DMS79 (cell line): ENCODE measurements at places on chromosomes 3 and 15.

GRCh38 chr15:23750179-23750578 lies 63.1 kb upstream of the NDN start:
- no peak for DNase-seq

GRCh38 chr15:68145706-68146105 lies 59.4 kb downstream of the CALML4 start:
- no peak for DNase-seq

GRCh38 chr3:112348943-112349342 lies 16.0 kb downstream of the CD200 start:
- DNase-seq, result no peak

DNA sequence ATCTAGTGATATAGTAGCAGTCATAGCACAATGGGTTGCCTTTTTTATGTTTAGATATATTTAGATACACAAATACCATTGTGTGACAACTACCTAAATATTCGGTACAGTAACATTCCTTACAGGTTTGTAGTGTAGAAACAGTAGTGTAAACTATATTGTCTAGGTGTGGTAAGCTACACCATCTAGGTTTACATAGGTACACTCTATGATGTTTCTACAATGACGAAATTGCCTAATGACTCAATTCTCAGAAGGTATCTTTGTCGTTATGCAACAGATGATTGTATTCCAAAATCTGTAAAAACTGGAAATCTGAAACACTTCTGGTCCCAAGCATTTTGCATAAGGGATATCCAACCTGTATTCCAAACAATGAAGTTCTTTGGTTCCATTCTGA lies 24.3 kb downstream of the PLOD2 start:
- DNase-seq, result no peak

GRCh38 chr3:15505479-15506165 lies 15.9 kb downstream of the COLQ start:
- no peak for DNase-seq

GRCh38 chr15:65404186-65404872 lies 18.4 kb downstream of the IGDCC4 start:
- DNase-seq, result no peak
